ENCODE measurements at places on chromosomes 1 and 21.

DNA sequence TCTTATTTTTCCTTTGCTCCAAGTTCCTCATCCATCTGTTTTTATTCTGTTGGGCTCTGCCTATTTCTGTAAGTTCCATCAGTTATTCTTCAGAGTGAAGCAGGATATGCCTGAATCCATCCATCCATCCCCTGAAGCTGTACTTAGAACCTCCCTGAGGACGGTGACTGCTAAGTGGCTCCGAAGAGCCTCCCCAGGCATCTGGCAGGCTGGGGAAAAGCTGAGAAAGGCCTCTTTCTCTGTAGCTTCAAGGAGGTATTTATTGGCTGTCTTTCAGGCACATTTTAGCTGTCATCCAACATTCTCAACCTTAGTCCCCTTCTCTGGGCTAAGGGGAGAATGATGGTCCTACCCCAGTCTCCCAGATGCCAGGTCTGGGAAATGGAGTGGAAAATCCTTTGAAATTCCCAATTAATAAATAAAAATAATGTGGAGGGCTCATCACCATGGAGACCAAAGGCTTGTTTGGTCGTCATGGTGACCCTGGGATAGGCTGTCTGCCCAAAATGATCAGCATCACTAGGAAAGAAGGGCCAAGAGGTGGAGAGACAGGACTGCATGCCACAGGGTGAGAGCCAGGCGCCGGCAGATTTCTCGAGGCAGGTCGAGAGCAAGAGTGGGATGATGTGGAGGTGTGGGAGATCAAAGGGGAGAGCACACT is 82.0 kb downstream of the UBIAD1 start:
- H3K36me3 ChIP-seq, result no peaks in the 10 kb centered on the region
- H3K4me3 ChIP-seq, result no peak overlapping the region

GRCh38 chr21:45031571-45032191 is 42.7 kb upstream of the ADARB1 start:
- H3K27me3 ChIP-seq, result peaks cover 3% of the 10 kb centered on the region
- no peak overlapping the region for H3K27ac ChIP-seq
- no peak overlapping the region for H3K4me3 ChIP-seq
- peak; percentile 65 for DNase-seq

- H3K27me3 ChIP-seq, result no peaks in the 10 kb centered on the region
- H3K36me3 ChIP-seq, result peaks cover 89% of the 10 kb centered on the region
These were observed 9.4 kb downstream of the COL6A1 start for GRCh38 chr21:45990741-45991605.

GRCh38 chr1:44519035-44519676 is 114.1 kb downstream of the RNF220 start:
- no peak overlapping the region for H3K4me3 ChIP-seq
- H3K36me3 ChIP-seq, result no peaks in the 10 kb centered on the region
- H3K27ac ChIP-seq, result no peak overlapping the region
- H3K27me3 ChIP-seq, result peaks cover 52% of the 10 kb centered on the region
- H3K4me1 ChIP-seq, result no peaks in the 10 kb centered on the region

GRCh38 chr1:10586125-10586524 is 111.4 kb downstream of the PEX14 start:
- H3K27me3 ChIP-seq, result no peaks in the 10 kb centered on the region
- no peaks in the 10 kb centered on the region for H3K36me3 ChIP-seq
- no peak overlapping the region for H3K4me3 ChIP-seq
- no peaks in the 10 kb centered on the region for H3K4me1 ChIP-seq
- H3K27ac ChIP-seq, result no peak overlapping the region

- H3K4me1 ChIP-seq, result peaks cover 61% of the 10 kb centered on the region
- H3K27me3 ChIP-seq, result no peaks in the 10 kb centered on the region
- no peak overlapping the region for H3K4me3 ChIP-seq
- no peaks in the 10 kb centered on the region for H3K36me3 ChIP-seq
- H3K27ac ChIP-seq, result peak overlapping the region; percentile 97
These were observed 548.6 kb downstream of the LTN1 start for GRCh38 chr21:28444111-28444510.

DNA sequence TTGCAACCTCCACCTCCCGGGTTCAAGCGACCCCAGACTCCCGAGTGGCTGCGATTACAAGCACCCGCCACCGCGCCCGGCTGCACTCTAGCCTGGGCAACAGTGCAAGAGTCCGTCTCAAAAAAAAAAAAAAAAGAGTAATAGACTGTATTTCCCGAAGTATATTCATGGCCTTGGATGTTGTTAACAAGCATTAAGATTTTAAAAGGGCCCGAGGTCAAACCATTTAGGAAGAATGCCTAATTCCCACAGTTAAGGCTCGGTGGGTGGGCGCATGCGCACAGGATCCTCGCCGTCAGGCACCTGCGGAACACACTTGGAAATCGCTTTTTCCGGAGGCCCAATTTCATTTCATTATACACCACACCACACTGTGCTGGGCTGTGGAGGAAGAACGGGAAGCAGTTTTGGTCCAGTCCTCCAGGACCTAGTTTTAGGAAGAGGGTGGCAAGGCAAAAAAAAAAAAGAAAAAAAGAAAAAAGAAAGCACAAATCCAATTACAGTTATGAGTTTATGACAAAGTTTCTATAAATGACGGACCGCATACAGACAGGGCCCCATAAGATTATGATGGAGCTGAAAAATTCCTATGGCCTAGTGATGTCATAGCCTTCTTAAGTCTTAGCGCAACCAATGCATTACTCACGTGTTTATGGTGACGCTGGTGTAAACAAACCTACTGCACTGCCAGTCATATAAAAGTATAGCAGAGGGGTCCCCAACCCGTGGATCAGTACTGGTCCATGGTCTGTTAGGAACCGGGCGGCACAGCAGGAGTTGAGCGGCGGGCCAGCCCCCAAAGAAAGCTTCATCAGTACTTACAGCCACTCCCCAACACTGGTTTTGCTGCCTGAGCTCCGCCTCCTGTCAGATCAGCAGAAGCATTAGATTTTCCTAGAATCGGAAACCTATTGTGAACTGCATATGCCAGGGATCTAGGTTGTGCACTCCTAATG is 38.2 kb downstream of the H3-3A start:
- H3K4me3 ChIP-seq, result peak overlapping the region; percentile 61
- H3K36me3 ChIP-seq, result no peaks in the 10 kb centered on the region
- peak overlapping the region; percentile 3 for H3K27ac ChIP-seq
- H3K27me3 ChIP-seq, result peaks cover 16% of the 10 kb centered on the region

GRCh38 chr1:238488401-238488800 is 597.7 kb upstream of the ZP4 start:
- no peaks in the 10 kb centered on the region for H3K27me3 ChIP-seq
- peak overlapping the region; percentile 63 for H3K27ac ChIP-seq
- H3K4me3 ChIP-seq, result no peak overlapping the region
- no peaks in the 10 kb centered on the region for H3K36me3 ChIP-seq

- no peak for DNase-seq
- H3K4me1 ChIP-seq, result peaks cover 10% of the 10 kb centered on the region
- H3K4me3 ChIP-seq, result no peak overlapping the region
- no peaks in the 10 kb centered on the region for H3K36me3 ChIP-seq
- H3K27me3 ChIP-seq, result no peaks in the 10 kb centered on the region
These were observed 103.1 kb upstream of the USP24 start for GRCh38 chr1:55318116-55318817.

DNA sequence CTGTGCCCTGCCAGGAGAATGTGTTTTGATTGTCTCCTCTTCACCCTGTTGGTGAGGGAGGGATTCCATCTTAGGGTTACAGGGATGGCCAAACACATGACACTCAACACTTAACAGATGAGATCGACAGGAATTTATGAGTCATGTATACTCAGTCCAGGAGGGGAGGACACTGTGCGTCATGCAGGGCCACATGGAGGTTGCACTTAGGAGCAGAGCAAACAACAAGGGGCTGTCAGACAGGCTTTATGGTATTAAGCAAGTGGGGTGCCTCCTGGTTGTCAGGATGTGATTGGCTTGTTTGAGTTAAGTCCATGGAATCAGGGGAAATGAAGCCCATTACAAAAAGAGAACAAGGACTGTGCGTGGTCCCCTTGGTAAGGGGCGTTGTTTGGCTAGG is 26.9 kb downstream of the EDARADD start:
- H3K27ac ChIP-seq, result no peak overlapping the region
- no peaks in the 10 kb centered on the region for H3K4me1 ChIP-seq
- no peaks in the 10 kb centered on the region for H3K36me3 ChIP-seq
- no peaks in the 10 kb centered on the region for H3K27me3 ChIP-seq

DNA sequence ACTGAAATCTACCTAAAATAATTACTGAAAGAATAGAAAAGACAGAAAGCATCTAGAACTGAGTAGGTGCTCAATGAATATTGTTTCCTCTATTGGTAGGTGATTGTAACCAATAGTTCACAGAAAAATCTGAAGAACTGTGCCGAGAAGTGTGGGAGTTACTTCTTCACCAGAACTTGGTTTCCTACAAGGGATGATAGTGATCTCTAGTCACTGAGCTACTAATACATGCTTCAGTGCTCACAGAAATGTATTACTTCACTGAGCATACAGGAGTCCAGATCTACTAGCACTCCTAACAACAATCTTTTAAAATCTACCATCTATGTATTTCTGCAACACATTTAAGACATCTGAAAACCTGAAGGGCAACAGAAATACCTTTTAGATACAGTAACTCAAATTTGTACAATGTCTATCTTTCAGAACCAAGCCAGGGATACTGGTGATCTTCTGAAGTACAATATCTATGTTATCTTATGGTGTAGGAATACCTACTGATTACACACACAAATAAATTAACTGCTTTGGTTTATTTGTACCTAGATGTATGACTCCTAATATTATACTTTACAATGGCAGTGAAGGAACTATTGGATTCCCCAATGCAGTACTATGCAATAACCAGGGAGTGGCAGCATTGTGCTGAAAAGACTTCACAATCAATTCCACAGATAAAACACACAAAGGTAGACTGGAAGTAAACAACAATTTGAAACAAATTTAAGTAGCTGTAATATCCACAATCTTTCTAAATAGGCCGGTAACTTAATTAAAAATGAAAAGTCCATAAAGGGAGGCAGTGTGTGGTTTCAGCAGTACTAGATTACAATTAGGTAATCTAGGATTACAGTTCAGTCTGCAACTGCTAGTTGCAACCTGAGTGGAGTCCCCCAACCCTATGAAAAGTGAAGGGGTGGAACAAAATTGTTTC is 243.0 kb downstream of the SLC45A1 start:
- peaks cover 10% of the 10 kb centered on the region for H3K4me1 ChIP-seq
- no peak overlapping the region for H3K27ac ChIP-seq
- DNase-seq, result peak; percentile 38
- H3K4me3 ChIP-seq, result no peak overlapping the region

- H3K27me3 ChIP-seq, result no peaks in the 10 kb centered on the region
- H3K36me3 ChIP-seq, result no peaks in the 10 kb centered on the region
- peak; percentile 92 for DNase-seq
These were observed 217.3 kb downstream of the PTPRU start for GRCh38 chr1:29453502-29454240.

DNA sequence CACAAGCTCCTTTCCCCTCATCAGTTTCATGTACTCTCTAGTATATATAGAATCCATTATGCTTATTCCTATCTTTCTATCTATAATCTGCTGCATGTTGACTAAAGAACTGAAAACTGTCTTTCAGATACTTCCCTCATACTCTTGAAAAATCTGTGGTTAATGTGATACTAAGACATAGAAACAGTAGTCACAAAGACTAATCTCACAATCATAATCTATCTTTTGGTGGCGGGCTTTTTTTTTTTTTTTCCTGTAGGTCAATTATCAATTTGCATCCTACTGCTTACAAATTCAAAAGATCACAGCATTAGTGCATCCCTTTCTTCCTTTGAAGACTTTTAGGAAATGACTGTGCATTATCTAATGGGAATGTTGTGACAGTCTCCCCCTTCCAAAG is 4.7 kb downstream of the UBR4 start:
- peaks cover 12% of the 10 kb centered on the region for H3K36me3 ChIP-seq
- peaks cover 38% of the 10 kb centered on the region for H3K4me1 ChIP-seq
- no peak for DNase-seq
- no peak overlapping the region for H3K4me3 ChIP-seq
- H3K27ac ChIP-seq, result no peak overlapping the region

DNA sequence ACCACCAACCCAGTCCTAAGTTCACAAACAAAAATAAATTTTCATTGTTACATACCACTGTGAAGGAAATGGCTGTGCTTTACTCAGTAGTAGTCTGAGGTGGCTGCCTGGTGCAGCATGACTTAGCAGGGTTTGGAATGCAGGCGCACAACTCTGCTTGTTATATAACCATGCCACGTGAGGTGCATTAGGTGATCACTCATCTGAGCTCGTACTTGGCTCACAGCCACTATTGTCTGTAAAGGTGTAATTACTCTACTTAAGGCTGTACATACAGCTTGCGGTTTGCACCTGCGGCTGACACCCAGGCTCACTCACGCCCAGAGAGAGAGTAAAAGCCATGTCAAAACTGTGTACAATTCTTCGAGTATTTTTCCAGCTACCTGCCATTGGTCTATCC is 599.4 kb downstream of the LTN1 start:
- H3K27ac ChIP-seq, result no peak overlapping the region
- DNase-seq, result no peak
- no peak overlapping the region for H3K4me3 ChIP-seq

DNA sequence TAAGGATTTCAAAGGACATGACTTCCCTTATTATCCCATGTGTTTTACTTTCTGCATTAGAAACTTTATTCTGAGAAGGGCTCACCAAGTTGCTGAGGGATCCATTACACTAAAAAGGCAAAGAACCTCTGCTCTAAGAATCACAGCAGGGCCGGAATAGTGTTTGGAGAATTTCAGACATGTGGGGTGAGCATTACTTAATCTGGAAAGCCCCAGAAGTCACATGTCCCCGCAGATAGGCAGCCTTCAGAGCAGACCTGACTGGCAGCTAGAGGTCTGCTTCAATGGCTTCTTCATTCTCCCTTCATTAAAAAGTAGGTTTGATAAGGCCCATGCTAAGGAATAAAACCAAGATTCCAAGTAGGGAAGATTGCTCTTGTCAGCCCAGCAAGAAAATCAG is 52.6 kb upstream of the RBM15 start:
- no peak overlapping the region for H3K27ac ChIP-seq

GRCh38 chr1:168470901-168471431 is 72.8 kb downstream of the XCL2 start:
- peaks cover 40% of the 10 kb centered on the region for H3K4me1 ChIP-seq
- peak overlapping the region; percentile 35 for H3K4me3 ChIP-seq
- H3K27me3 ChIP-seq, result no peaks in the 10 kb centered on the region
- no peaks in the 10 kb centered on the region for H3K36me3 ChIP-seq
- H3K27ac ChIP-seq, result peak overlapping the region; percentile 90

DNA sequence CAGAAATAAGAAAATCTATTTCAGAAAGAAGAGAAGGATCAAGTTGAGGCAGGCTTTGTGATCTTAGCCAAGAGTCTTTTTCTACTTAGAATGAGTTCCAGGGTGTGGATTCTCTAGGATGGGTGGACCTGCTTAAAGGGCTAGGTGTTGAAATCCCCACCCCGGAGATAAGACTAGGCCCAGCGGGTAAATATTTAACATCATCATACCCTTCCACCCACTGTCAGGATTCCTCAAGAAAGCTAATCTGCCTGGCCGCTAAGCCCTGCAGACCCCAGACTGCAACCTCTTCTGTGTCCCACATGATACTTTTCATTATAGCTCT is 5.8 kb downstream of the IGSF9 start:
- H3K4me1 ChIP-seq, result no peaks in the 10 kb centered on the region
- no peak overlapping the region for H3K27ac ChIP-seq
- H3K36me3 ChIP-seq, result no peaks in the 10 kb centered on the region
- no peak for DNase-seq
- H3K4me3 ChIP-seq, result no peak overlapping the region

- no peak overlapping the region for H3K4me3 ChIP-seq
- H3K27me3 ChIP-seq, result no peaks in the 10 kb centered on the region
- no peak overlapping the region for H3K27ac ChIP-seq
These were observed 454.3 kb downstream of the AJAP1 start for GRCh38 chr1:5108740-5109139.

- no peak overlapping the region for H3K27ac ChIP-seq
- H3K4me3 ChIP-seq, result no peak overlapping the region
- H3K4me1 ChIP-seq, result no peaks in the 10 kb centered on the region
These were observed 822.8 kb downstream of the BRINP3 start for GRCh38 chr1:189654906-189655305.

All from osteoblast (primary cell).